Gastroesophageal sphincter (tissue), 4 donors: ENCODE measurements at places on chromosomes 4 and X.

DNA sequence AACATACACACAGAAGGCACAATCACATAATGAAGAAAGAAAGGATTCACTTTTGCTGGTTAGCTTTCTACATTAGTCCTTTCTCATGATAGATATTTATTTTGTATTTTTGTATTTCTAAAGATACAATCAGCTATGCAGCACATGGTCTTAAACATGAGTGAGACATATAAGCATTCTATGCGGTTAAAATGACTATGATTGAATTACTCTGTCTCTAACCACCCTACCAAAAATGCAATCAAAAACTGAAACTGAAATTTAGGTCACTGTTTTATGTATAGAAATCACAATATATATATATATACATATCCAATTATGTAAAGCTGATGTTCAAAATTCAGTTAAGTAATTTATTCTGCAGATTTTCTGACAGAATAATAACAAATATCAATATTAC is 21.9 kb downstream of the CXXC4 start:
- no peaks in the 10 kb centered on the region for H3K27me3 ChIP-seq
- ATAC-seq, result no peak
- no peak overlapping the region for H3K27ac ChIP-seq
- H3K36me3 ChIP-seq, result no peaks in the 10 kb centered on the region
- H3K4me1 ChIP-seq, result no peaks in the 10 kb centered on the region
- H3K4me3 ChIP-seq, result no peak overlapping the region

DNA sequence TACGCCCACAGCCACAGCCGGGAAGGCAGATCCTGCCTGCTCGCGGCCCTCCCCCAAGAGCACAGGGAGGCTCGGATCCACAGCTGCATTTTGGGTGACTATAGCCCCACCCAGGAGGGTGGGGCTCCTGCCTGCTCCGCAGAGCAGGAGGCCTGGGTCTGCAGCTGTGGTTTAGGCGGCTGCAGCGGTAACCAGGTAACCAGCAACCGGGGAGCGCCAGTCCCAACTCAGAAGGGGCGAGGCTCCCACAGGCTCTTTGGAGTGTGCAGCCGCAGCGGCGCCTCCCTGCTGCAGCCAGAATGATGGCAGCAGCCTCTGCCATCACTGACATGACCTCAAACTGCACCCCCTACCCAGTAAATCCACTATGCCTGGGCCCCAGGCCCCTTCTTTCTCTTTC is 148.0 kb upstream of the F9 start:
- no peaks in the 10 kb centered on the region for H3K4me1 ChIP-seq
- no peak overlapping the region for H3K4me3 ChIP-seq
- no peak for ATAC-seq

- no peak overlapping the region for H3K27ac ChIP-seq
- ATAC-seq, result no peak
- H3K27me3 ChIP-seq, result no peaks in the 10 kb centered on the region
- H3K36me3 ChIP-seq, result no peaks in the 10 kb centered on the region
- H3K4me1 ChIP-seq, result no peaks in the 10 kb centered on the region
Measured at GRCh38 chr4:47053485-47053884, 22.1 kb downstream of the GABRB1 start.

GRCh38 chr4:105014234-105014633 is 132.4 kb upstream of the TET2 start:
- H3K4me1 ChIP-seq, result no peaks in the 10 kb centered on the region
- H3K36me3 ChIP-seq, result no peaks in the 10 kb centered on the region
- no peak overlapping the region for H3K4me3 ChIP-seq

GRCh38 chr4:95548738-95549245 is at the start of gene UNC5C:
Gene UNC5C (minus strand): TSS chr4:95548973.
- H3K4me1 ChIP-seq, result no peaks in the 10 kb centered on the region
- peak within 1 kb of the TSS; percentile 35 for H3K4me3 ChIP-seq
- H3K27ac ChIP-seq, result no peak within 1 kb of the TSS
- H3K27me3 ChIP-seq, result peaks cover 39% of the 10 kb centered on the region
- no peaks in the 10 kb centered on the region for H3K36me3 ChIP-seq

DNA sequence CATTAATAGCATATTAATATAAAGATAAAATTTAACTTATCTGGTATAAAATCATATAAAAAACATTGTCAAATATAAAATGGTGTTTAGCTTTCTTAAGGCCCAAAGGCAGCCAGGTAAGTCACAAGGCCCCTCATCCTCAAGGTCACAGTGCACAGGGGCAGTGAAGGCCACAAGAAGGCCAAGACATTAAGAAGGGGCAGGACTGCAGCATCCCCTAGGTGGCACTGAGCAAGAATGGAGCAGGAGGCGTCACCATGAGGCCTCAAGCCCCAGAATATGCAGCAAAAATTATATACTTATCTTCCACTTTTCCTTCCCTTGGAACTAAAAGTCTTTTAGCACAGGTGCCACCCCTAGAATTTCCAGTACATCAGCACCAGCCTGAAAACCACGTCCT is 49.5 kb upstream of the MAGEA8 start:
- no peaks in the 10 kb centered on the region for H3K36me3 ChIP-seq
- no peak for ATAC-seq
- no peak overlapping the region for H3K4me3 ChIP-seq

DNA sequence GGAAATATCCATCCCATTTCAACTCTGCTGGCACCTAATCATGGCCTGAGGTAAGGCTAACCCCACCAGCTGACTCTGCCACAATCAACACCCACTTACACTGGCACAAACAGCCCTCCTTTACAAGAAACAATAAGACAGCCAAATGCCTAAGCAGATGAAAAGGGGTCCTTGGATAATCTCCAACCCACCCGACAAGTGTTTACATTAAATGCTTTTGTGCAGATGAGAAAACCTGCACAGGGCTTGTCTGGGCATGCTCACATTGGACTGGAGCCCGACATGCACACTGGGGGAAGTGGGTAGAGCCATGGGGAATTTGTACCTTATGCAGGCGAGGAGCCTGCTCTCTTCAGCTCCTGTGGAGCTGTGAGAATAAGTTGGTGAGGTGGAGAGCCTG is 138.9 kb upstream of the ITM2A start:
- no peaks in the 10 kb centered on the region for H3K27me3 ChIP-seq
- H3K4me1 ChIP-seq, result no peaks in the 10 kb centered on the region
- no peak overlapping the region for H3K4me3 ChIP-seq
- no peak for ATAC-seq
- no peak overlapping the region for H3K27ac ChIP-seq

DNA sequence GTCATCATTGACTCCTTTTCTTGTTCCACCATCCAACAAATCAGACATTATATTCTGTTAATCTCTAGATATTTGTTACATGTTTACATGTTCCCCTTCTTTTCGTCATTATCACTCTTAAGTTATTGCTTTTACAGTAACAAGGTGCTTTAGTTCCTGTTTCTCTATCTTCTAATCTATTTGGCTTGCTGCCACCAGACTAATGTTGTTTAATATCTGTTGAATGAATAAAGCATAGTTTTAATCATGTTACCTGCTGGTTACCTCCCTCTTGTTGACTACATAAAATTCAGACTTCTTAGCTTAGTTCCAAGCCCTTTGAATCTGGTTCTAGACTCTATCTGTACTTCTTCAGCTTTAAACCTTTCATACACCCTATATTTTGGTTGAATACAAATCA is 129.8 kb upstream of the TRIM2 start:
- no peak for ATAC-seq
- H3K36me3 ChIP-seq, result no peaks in the 10 kb centered on the region
- H3K27ac ChIP-seq, result no peak overlapping the region
- no peak overlapping the region for H3K4me3 ChIP-seq
- H3K27me3 ChIP-seq, result no peaks in the 10 kb centered on the region

DNA sequence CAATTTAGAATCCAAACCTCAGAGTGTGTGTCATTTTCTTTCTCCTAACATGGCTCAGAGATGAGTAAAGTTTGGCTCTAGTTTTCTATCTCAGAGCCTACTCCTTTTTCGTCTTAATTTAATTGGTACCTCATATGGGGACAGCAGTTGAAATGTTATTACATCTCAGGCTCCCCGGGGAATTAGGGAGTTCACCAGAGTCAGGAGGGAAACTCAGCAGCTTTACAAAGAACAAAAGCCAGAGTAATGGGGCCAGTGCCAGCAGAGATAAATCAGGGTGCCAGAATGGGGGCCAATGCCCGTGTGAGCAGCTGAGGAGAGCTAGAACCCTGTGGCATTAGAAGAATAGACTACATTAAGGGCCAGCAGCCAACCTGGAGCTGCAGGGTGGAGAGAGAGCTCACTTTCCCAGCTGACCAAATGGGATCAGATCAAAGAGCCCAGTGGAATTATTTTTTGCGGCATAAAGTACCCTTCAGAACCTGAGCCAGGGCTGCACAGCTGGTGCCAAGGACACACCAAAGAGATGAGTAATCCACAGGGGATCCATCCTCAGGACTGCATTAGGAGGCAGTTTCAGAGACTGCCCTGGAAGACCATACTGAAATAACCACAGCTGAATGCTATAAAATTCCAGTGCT is 207.1 kb upstream of the DKK2 start:
- H3K27me3 ChIP-seq, result no peaks in the 10 kb centered on the region
- no peaks in the 10 kb centered on the region for H3K36me3 ChIP-seq
- H3K4me1 ChIP-seq, result no peaks in the 10 kb centered on the region
- no peak overlapping the region for H3K27ac ChIP-seq
- H3K4me3 ChIP-seq, result no peak overlapping the region

- H3K27ac ChIP-seq, result no peak overlapping the region
- no peak overlapping the region for H3K4me3 ChIP-seq
- H3K4me1 ChIP-seq, result no peaks in the 10 kb centered on the region
- no peaks in the 10 kb centered on the region for H3K36me3 ChIP-seq
- no peaks in the 10 kb centered on the region for H3K27me3 ChIP-seq
Measured at GRCh38 chr4:75011131-75011795, 78.3 kb downstream of the PARM1 start.

- no peak overlapping the region for H3K27ac ChIP-seq
- H3K36me3 ChIP-seq, result no peaks in the 10 kb centered on the region
- ATAC-seq, result no peak
- H3K27me3 ChIP-seq, result no peaks in the 10 kb centered on the region
- no peak overlapping the region for H3K4me3 ChIP-seq
Measured at GRCh38 chrX:23898412-23898959, 9.3 kb downstream of the APOO start.

- no peak overlapping the region for H3K27ac ChIP-seq
Measured at GRCh38 chrX:132208422-132208821, 10.8 kb downstream of the RAP2C start.

- ATAC-seq, result no peak
- no peak overlapping the region for H3K27ac ChIP-seq
- H3K4me3 ChIP-seq, result no peak overlapping the region
- peaks cover 52% of the 10 kb centered on the region for H3K4me1 ChIP-seq
Measured at GRCh38 chr4:140250989-140251552, 97.1 kb upstream of the MAML3 start.

- H3K27me3 ChIP-seq, result no peaks in the 10 kb centered on the region
- H3K4me3 ChIP-seq, result no peak overlapping the region
- no peak for ATAC-seq
- no peaks in the 10 kb centered on the region for H3K36me3 ChIP-seq
- H3K27ac ChIP-seq, result no peak overlapping the region
Measured at GRCh38 chrX:28997706-28998463, 410.6 kb downstream of the IL1RAPL1 start.

- H3K36me3 ChIP-seq, result no peaks in the 10 kb centered on the region
- H3K4me1 ChIP-seq, result no peaks in the 10 kb centered on the region
- ATAC-seq, result no peak
- H3K27ac ChIP-seq, result no peak overlapping the region
- no peak overlapping the region for H3K4me3 ChIP-seq
- no peaks in the 10 kb centered on the region for H3K27me3 ChIP-seq
Measured at GRCh38 chr4:43564591-43564990, 672.1 kb downstream of the GRXCR1 start.

DNA sequence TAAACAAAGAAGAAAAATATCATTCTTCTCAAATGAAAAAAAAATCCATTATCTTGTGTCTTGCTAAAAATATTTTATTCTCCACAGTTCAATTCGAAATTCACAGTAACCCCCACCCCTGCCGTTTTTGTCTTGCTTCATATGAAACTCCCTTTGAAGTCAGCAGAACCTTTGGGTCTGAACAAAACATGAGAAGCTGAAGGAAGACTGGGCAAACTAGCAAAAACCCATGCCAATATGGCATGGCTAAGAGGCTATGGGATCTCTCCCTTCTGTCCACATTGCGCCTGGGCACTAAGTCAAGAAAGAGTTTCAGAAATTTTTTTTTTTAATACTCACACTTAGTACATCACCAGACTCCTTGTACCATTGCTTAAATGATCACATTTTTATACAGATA is 136.0 kb upstream of the SMIM31 start:
- no peak overlapping the region for H3K27ac ChIP-seq
- H3K36me3 ChIP-seq, result no peaks in the 10 kb centered on the region
- no peaks in the 10 kb centered on the region for H3K4me1 ChIP-seq
- no peaks in the 10 kb centered on the region for H3K27me3 ChIP-seq
- no peak overlapping the region for H3K4me3 ChIP-seq
- no peak for ATAC-seq

- no peaks in the 10 kb centered on the region for H3K4me1 ChIP-seq
- no peaks in the 10 kb centered on the region for H3K36me3 ChIP-seq
- H3K27ac ChIP-seq, result no peak overlapping the region
- no peaks in the 10 kb centered on the region for H3K27me3 ChIP-seq
- ATAC-seq, result no peak
Measured at GRCh38 chrX:154592505-154592904, 7.6 kb downstream of the CTAG1A start.

- H3K4me3 ChIP-seq, result no peak overlapping the region
- no peaks in the 10 kb centered on the region for H3K4me1 ChIP-seq
- H3K27me3 ChIP-seq, result peaks cover 15% of the 10 kb centered on the region
- no peaks in the 10 kb centered on the region for H3K36me3 ChIP-seq
- no peak overlapping the region for H3K27ac ChIP-seq
Measured at GRCh38 chrX:747176-747575, 116.6 kb downstream of the SHOX start.

- no peak for ATAC-seq
- no peaks in the 10 kb centered on the region for H3K27me3 ChIP-seq
- no peak overlapping the region for H3K4me3 ChIP-seq
Measured at GRCh38 chr4:128686032-128686465, 123.5 kb upstream of the JADE1 start.

GRCh38 chr4:148196164-148196563 is 246.1 kb downstream of the NR3C2 start:
- no peak overlapping the region for H3K27ac ChIP-seq
- H3K4me3 ChIP-seq, result no peak overlapping the region
- no peaks in the 10 kb centered on the region for H3K27me3 ChIP-seq
- no peaks in the 10 kb centered on the region for H3K4me1 ChIP-seq
- ATAC-seq, result no peak
- no peaks in the 10 kb centered on the region for H3K36me3 ChIP-seq
